Muscle of back (tissue), 13 donors: ENCODE measurements at places on chromosomes 5 and 9. TPM values are rescaled to one million over a fixed set of nuclear protein-coding genes. Genes with fewer than 3 reads are reported as not detected.

Gene SLC36A1
- polyA plus RNA-seq, result 17.3 TPM

DNA sequence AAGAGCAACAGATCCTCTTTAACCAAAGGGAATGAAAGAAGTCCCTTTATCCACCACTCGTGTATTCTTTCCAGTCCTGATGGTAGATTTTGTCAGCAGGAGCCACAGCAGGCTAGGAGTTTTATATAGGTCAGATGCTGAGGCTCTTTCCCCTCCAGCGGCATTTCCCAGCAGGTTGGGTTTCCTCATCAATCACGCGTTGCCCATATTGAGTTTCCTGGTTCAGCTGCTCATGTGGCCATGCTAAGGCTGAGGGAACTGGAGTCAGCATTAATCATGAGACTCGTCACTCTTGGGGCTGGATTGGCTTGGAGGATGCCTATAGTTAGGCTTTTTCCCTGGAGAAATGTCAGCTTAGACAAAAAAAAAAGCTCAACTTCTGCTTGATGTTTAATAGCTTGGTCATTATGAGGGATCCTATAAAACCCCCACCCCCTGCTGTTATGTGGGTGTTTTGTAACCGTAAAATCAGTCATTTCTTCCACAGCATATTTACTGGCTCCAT is 193.4 kb upstream of the GAS1 start:
- DNase-seq, result no peak

- peak; percentile 59 for DNase-seq
These were observed 7.5 kb downstream of the LHX6 start for GRCh38 chr9:122221183-122221811.

DNA sequence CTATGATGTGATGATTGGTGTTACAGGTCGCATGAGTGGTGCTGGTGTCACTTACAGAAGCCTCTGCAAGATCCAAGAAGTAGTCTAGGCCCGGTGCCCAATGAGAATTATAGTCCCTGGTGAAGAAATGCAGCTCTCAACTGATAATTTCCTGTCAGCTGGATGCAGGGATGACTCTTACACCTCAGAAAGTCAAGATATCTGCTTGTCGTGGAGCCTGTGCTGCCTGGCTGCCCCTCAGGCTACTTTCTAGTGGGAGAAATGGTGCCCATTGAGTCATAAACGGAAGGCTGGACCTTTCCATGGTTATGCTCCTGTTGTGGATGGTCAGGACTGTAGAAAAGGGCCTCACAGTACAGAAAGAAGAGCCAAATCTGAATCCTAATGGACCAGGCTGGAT is 46.8 kb upstream of the NXNL2 start:
- no peak for DNase-seq

DNA sequence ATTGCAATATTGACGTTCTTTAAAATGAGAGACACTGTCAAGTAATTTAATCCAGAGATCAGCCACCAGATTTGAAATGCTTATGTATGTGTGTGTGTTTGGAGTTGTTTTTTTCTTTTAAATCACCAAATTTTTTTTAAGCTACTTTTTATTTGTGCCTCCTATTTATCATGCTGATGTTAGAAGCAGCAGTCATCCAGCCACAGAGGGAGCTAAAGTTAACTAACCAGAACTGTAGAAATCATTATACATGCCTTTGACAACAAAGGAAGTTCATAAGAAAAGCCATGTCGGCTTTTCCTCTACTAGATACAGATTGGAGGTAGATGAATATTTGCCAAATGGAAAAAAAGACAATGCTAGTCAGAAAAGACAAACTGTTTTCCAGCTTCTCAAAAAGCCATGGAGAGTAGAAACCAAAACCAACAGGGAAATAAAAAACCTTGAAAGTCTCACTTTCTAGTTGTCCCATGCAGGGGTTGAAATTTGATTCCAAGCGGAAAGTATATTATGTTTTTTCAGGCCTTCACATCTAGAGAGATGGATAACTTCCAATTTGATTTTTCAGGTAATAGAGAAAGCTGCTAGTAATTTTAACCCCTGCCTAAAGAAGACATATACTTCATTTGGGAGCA is 4.5 kb downstream of the PURA start:
- DNase-seq, result no peak

DNA sequence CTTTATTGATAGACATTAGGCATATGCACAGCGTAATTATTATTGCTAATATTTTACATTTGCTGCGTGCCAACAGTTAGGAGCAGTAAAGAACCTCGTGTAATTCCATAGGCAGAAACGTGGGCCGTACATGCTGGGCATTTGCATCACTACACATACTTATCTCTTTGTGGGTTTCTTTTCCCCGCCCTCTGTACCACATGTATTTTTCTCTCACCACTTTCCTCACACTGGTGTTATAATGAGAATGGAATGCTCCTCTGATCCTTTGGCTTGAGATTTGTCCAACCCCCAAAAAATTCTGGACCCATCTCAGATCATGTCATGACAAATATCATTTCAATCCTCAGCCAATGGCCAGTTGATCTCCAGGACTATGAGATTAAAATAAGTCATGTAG is 1952.6 kb upstream of the WWC1 start:
- no peak for DNase-seq

DNA sequence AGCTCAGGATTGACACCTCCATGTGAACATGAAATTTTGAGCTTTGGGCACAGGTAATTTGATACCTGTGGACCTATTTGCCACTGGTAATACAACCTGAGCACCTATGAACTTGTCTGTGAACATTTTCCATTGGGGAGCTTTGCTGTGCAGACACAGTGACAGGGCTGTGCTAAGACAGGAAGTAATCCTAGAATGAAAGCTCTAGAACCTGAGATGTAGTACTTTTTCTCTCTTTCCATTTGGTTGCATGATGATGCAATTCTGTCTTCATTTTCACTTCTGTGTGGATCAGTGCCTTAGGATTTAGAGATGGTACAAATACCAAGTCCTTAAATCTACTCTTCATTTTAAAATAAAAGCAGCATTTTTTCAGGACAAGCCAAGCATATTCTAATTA is 216.9 kb downstream of the NR3C1 start:
- no peak for DNase-seq

DNA sequence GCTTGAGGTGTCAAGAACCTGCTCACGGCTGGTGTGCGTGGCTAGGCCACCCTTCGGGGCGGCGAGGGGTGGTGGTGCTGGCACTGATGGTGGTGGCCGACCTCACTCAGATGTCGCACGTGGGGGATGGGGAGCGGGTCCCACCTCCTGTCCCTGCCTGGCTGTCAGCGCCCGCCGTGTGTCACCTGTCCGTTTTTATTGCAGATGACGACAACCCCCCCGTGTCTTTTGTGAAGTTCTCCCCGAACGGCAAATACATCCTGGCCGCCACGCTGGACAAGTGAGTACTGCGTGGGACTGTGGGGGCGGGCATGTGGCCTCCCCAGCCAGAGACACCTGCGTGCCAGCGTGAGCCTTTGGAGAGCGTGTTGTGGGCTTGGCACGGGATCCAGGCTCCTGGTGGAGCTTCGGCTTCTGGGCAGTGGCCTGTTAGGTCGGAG is 10.1 kb downstream of the RNU6ATAC start:
- no peak for DNase-seq

DNA sequence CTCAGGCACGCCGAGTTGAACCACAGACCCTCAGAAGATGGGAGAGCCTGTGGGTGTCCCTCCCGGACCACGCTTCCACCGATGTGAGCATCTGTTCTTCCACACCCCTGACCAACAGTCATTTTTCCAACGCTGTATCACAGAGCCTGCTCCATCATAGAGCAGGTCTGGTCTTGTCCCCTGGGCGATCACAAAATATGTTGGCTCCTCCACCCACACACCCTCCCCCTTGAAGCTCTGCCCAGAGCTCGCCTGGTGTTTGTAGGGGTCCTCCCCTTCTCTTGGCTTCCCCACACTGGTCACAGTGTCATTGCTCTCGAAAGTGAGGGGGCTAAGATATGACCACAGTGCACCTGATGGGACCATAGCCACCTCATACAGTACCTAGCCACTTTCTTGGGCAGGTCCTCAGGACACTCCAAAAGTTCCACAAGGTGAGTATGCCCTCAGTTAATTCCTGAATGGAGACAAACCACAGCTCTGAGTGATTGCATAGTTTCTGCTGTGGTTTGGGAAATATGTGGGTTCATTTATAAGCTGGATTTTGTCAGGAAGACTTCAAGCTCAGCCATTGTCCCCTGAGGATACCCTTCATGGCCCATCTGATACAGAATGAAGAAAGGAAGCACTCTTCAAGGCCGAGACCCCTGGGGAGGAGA is 3.5 kb upstream of the ZNF618 start:
- DNase-seq, result no peak

DNA sequence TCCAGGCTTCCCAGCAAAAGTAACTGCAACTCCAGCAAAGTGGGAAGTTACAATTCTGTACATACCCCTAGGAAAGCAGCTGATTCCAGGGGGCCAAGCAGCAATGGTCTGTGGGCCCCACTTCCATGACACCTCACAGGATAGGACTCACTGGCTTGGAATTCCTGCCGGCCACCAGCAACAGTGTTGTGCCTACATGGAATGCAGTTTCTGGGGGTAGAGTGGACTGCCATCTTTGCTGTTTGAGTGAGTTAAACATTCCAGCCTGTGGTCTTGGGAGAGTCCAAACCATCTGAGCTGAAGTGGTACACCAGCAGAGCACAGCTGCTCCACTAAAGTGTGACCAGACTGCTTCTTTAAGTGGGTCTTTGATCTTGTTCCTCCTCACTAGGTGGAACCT is 13.4 kb upstream of the FBN2 start:
- DNase-seq, result no peak

- no peak for DNase-seq
These were observed 12.7 kb downstream of the GLIPR2 start for GRCh38 chr9:36149197-36149596.
